ENCODE measurements at places on chromosomes 3 and 15.

GRCh38 chr3:27468283-27468886 is 15.8 kb downstream of the SLC4A7 start:
- no peak for DNase-seq

DNA sequence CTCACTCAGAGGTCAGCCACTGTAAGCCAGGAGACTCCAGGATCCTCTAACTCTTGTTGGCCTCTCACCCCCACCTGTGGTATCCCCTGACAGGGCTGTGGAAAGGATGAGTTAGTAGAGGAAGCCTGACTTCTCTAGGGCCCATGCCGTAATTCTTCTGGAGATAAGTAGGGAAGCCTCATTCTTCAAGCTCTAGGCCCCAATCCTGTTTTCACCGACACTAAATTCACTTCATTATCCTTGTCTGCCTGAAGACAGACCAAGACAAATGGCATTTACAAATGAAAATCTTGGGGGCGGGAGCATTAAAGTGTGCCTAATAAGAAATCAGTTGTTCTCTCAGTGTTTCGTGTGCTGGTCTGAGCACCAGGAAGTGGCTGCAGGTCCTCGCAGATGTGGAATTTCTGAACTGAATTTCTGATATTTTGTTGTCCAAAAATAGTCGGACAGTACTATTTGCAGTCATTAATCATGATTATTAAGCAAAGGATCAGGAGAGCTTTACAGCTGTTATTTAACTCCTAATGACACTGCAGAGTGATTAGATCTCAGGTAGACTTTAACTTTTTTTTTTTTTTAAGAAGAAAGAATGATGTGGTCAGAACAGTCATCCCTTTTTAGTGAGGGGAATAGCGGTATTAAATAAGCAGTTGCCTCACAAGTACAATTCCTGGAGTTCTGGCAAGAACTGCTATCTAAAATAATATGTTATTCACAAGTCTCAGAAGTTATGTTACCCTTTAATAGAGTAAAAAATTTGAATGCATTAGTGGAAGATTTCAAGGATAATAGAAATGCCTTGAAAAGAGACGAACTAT is 58.4 kb downstream of the RBMS3 start:
- DNase-seq: no peak

- no peak for DNase-seq
These were observed 314.8 kb upstream of the LRRC3B start for GRCh38 chr3:26307787-26308186.

GRCh38 chr15:57223345-57223744 is 153.0 kb upstream of the CGNL1 start:
- no peak for DNase-seq

GRCh38 chr15:52213206-52213605 is 22.0 kb upstream of the GNB5 start:
- DNase-seq: no peak

GRCh38 chr3:126836220-126836860 is 132.3 kb downstream of the CHCHD6 start:
- DNase-seq: no peak

GRCh38 chr3:110178965-110179364 is 841.6 kb upstream of the DPPA4 start:
- DNase-seq: no peak

DNA sequence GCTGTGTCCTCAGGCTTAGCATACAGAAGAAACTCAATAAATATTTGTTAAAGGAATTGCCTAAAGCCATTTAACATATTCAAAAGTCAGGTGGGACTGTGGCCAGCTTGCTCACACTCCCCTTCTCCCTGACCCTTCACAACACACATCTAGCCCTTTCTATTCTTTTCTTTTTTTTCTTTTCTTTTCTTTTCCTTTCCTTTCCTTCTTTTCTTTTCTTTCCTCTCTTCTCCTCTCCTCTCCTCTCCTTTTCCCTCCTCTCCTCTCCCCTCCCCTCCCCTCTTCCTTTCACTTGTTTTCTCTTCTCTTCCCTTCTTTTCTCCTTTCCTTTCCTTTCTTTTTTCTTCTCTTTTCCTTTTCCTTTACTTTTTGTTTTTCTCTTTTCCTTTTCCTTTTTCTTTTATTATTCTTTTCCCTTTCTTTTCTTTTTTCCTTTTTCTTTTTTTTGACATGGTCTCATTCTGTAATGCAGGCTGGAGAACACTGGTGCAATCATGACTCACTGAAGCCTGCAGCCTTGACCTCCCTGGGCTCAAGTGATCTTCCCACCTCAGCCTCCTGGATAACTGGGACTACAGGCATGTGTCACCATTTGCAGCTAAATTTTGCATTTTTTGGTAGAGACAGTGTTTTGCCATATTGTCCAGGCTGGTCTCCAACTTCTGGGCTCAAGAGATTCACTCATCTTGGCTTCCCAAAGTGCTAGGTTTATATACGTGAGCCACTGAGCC is 377.8 kb downstream of the GRM7 start:
- no peak for DNase-seq

DNA sequence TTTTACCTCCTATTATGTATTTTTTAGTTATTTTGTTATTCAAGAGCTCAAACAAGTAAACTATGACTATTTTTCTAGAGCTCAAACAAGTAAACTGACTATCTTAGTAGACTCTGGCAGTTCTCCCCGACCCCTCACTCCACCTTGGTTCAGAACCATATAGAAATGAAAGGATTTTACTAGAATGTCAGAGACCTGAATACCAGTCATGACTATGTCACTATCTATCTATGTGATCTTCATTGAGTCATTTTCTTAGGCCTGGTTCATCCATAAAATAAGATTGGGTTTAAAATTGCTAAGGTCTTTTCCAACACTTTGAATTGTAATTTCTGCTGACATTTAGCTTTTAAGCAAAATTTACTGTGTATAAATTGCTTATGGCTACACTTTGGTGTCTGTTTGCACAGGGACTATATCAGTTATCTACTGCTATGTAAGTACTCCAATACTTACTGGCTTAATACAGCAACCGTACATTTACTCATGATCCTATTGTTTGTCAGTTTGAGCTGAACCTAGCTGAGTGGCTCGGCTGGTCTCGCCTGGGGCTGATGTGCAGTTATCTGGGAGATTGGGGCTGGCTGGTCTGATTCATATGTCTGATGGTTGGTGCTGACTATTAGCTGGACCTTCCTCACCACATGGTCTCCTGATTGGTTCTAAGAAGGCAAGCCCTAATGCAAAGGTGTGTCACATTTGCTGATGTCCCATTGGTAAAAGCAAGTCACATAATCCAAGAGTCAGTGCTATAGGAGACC is 37.0 kb downstream of the RASA2 start:
- no peak for DNase-seq

DNA sequence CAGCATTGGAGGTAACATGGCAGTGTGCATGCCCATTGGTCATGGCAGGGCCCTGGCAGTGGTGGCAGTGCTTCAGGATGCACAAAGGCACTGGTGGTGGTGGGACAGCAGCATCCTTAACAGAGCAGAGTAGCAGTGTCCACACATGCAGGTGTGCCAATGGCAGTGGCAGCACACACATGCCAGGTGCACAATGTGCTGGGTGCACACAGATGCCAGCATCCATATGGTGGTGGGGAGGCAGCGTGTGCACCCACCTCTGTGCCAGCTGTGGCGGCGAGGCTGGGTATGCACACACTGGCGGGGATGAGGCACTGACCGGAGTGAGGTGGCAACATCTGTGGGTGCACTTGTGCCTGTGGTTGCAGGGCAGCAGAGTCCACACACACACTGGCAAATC is 150.6 kb downstream of the SI start:
- no peak for DNase-seq

DNA sequence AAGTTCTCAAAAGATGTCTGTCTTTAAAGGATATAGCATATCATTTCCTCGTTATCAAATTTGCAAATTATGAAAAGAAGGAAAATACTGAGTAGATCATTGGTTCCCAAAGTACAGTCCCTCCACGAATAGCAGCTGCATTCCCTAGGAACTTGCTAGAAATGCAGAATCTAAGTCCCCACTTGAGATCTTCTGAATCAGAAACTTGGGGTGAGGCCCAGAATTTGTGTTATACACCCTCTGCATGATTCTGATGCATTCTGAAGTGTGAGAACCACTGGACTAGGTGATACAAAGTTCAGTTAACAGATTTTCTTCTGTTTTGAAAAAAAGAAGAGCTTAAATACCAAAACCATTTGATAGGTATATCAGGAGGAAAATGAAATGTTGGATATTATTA is 77.1 kb downstream of the SLC25A26 start:
- no peak for DNase-seq

DNA sequence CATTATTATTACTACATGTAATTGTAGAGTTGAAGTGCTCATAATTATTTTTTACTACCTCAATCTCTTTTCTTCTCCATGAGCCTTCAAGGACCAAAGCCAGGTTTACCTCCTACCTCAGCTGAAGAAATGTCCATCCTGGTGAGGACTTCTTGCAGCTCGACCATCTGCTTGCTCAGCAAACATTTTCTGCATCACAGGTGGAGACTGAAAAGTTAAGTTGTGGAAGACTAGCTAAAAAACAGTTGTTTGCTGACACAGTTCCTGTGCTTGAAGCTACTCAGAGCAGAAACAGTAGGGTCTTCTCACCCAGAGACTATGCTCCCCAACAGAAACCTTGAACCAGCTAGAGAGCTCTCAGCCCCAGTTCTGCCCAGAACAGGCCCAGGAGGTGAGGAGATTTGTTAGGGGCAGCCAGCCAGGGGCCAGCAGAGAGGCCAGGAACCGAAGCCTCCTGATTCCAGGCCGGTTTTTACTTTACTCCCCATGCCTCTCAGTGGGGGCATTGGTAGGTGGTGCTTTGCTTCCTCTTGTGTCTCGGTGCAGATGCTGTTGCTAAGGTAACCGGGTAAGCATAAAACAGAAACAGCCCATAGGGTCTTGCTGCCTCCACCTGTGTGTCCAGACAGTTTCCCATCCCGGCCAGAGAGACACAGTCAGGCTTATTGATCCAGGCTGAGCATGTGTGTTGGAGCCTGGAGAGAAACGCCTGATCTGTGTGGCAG is 54.9 kb downstream of the CCNL1 start:
- DNase-seq: no peak

DNA sequence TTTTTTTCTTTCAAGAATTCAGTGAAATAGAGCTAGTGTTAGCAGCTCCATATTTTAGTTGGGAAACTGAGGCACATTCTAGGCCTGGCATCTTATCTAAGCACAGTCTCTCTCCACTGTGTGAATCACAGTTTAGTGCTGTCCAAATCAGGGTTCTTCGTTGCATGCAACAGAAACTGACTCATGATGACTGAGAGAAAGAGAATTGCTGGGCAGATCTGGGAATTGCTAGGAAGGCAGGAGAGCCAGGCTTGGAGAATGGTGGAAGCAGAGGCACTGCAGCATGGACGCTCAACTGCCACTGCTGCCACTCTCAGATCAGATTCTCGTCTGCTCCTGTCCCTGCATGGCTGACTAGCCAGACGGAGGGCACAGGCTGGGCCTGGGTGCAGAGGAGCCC is 40.7 kb upstream of the CHST2 start:
- DNase-seq: peak; percentile 46

- no peak for DNase-seq
These were observed 2.5 kb downstream of the OSBPL10 start for GRCh38 chr3:31978553-31978952.

DNA sequence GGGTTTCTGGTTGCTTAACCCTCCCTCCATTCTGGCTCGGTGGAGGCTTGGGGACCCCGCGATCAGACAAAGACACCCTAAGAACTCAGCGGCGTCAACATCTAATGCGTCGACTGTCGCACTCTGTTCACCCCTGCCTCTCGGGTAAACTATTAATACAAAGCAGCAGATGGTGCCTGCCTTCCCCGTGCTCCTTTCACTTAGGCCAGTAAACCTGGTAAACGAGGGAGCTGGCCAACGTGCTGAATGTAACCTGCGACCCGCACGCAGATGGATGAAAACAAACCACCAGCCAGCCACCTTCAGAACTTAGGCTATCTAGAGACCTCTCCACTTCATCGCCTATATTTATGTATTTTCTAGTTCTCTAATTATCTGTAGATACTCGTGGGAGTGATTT is 848 bp upstream of the CADPS start:
- no peak for DNase-seq

DNA sequence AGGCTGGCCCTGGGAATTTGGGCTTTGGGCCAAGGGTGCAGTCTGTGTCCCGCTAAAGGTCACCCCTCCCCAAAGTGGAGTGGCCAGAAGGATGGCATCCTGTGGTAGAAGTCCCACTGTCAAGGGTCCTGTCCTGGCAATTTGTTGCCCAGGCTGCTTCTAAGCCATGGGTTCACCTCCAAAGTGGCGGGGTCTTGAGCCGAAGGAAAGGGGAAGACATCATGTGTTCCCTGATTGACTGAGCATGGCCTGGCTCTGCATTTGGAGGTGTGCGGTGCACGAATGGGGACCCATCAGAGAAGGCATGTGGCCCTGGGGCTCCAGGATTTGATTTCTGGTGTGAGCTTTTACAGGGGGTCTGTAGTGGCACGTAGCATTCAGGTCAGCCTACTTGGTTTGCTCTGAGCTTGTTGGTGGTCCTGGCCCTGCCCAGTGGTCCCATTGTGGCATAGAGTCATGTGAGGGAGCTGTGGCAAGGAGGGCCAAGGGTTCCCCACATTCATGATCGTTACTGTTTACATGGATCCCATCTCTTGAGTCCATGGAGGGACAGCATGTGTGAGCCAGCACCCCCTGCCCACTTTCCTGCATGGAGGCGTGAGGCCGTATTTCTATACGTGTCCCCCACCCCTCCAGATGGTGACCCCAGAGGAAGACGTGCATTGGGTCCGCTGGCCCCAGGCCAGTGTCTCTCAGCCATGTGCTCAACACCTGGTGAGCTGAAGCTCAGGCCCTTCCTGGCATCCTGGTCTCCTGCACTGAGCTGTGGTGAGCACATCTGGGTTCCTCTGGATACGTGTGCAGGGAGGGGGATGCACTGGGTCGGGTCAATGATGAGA is 225.1 kb downstream of the SNRPN start:
- no peak for DNase-seq

GRCh38 chr3:189071446-189071845 is 100.3 kb upstream of the TPRG1 start:
- peak; percentile 10 for DNase-seq
